ENCODE measurements at places on chromosomes 7 and 10.
A peak's percentile ranks its signal among the peaks of the same experiment; 100 is the strongest.

GRCh38 chr7:101567230-101567629 lies 61.9 kb downstream of the MYL10 start:
- DNase-seq: no peak

GRCh38 chr10:76428551-76429367 lies 997.3 kb downstream of the LRMDA start:
- DNase-seq: no peak

DNA sequence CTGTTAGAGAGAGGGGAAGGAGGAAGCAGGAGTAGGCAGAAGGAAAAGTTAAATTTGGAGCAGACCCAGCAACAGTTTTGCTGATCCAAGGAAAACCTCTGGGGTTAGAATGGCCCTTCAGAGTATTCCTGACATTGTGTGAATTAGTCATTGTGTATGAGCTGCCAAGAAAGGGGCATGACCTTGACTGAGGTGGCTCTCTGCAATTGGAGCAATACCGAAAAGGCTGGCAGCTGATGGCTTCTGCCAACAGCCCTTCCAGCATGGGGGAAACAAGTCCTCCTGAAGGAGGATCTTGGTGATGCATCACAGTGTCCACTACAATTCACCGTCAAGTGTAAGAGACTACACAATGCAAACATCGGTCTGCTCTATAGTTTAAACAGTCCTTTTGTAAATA lies 20.6 kb upstream of the WASL start:
- DNase-seq: no peak

- no peak for DNase-seq
These were observed 536.6 kb downstream of the GALNT17 start for GRCh38 chr7:71668572-71668971.

DNA sequence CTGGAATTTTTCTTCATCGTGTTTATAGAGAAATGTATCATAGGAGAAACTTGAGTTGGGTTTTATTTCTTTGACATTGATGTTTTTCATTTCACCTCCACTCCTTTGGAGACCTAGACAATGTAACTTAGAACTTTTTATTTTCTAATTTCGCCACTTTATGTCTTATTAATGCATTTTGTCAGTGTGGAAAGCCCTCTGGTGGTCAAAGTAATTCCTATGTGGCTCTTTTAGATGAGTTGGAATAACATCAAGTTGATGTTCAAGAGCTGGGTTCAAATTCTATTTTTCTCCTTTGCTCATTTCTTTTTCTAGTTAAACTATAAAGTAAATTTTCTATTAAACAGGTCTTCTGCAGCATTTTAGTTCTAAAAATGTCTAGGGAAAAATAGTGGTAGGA lies 478.6 kb downstream of the LRMDA start:
- no peak for DNase-seq

GRCh38 chr10:59880971-59881510 lies 25.3 kb downstream of the CCDC6 start:
- DNase-seq: peak; percentile 91

DNA sequence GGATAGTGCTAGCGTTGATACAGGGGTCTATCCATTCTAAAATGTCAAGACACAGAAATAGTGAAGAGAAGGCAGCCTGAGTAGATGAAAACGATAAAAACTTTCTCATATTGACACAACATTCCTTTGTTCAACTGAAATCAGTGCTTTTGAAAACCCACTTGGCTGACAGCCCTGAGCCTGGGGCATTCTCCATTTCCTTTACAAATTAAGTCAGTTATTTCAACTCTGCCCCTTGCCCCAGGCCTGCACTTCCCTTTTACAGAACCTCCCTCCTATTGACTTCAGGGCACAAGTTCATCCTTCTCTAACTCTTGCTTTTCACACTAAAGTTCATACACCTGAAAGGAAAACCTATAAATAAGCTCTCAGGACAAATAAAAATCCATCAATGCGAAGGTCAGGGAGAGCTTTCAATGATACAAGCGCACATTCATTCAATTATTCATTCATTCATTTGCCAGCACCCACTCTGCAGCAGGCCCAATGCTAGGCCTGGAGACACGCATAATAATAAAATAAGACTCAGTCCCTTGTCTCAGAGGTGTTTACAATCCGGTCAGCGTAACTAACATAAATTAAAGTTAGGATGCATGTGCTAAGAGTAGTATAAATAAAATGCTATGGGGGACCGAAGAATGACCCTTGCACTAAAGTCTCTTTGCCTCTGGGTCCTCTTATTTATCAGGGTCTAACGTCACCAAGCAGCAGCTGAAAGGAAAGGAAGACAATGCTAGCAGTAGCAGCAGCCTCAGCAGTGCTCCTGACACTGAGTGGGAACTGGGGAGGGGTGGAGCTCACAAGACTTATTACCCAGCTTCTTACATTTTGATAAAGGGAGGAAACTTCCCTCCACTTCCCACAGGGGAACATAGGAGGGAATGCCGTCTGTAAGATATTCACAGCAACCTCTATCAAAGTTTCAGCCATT lies 134.8 kb downstream of the PDE1C start:
- DNase-seq: no peak

- no peak for DNase-seq
These were observed 108.9 kb downstream of the RNLS start for GRCh38 chr10:88473989-88474883.

- DNase-seq: no peak
These were observed 14.7 kb upstream of the INA start for GRCh38 chr10:103262229-103262628.

DNA sequence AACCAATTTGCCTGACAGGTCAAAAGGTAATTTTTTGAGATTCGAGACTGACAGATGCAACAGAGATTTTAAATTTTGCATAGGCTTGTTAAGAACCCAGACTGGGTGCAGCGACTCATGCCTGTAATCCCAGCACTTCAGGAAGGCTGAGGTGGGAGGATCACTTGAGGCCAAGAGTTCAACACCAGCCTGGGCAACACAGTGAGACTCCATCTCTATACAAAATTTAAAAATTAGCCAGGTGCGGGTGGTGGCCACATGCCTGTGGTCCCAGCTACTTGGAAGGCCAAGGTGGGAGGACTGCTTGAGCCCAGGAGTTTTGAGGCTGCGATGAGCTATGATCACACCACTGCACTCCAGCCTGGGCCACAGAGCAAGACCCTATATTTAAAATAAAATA lies 34.6 kb downstream of the AMZ1 start:
- DNase-seq: no peak

DNA sequence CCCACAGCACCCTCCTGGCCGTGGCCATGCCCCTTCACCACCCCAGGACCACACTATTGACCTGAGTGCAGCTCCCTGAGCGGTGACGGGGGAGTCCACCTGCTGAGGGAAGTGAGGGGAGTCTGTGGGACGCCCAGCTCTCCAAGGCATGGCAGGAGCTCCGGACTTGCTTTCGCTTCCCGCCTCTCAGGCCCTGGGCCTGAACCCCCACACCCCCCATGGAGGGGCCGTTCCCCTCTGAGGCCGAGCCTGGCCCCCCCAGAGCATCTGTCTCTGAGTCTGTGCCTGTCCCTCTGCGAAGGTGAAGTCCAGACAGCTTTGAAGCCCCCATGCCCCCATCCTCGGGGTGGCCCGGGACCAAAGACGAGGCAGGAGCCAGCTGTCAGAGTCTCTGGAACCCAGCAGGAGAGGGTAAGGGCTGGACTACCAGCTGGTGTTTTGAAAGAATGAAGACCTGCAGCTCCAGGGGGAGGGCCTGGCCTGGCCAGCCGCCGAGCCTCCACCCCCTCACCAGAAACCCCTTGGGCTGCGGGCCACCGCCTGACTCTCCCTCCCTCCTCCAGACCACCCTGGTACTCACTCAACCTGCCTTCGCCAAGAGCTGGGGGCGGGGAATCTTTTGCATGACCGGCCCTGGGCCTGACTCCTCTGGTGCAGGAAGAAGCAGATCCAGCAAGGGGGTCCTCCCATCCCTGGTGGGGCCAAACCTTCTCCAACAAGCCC lies 114.0 kb downstream of the PDGFA start:
- DNase-seq: no peak

DNA sequence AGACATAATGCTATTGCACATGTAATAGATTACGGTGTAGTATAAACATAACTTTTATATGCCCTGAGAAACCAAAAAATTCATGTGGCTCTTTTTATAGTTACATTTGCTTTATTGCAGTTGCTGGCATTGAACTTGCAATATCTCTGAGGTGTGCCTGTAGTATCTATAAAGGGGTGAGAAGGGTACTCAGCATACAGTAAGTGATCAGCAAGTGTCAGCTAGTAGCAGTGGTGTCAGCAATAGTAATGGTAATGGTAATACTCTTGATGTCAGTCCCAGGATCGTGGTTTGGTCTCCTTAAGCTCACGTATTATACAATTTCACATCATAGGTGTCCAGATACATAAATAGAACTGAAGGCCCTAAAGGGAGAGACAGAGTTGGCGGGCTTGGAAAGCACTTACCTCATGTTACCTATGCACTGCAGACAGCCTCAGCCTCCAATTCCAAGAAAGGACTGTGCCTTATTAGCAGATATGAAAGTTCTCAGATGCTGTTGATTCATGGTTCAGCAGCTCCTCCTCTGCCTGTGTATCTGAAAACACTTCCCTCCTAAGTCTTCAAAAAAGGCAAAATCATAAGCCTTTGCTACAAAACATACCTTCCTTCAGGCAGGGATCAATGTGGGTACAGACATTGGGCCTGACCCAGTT lies 6.6 kb upstream of the GIMAP7 start:
- no peak for DNase-seq

- no peak for DNase-seq
These were observed 93.6 kb downstream of the CTNNA3 start for GRCh38 chr10:67602268-67602950.

GRCh38 chr10:26557641-26558014 lies 119.5 kb downstream of the APBB1IP start:
- no peak for DNase-seq

GRCh38 chr10:4216726-4217125 lies 431.7 kb upstream of the KLF6 start:
- DNase-seq: no peak

GRCh38 chr7:152035817-152036216 lies 10.3 kb downstream of the GALNT11 start:
- no peak for DNase-seq

DNA sequence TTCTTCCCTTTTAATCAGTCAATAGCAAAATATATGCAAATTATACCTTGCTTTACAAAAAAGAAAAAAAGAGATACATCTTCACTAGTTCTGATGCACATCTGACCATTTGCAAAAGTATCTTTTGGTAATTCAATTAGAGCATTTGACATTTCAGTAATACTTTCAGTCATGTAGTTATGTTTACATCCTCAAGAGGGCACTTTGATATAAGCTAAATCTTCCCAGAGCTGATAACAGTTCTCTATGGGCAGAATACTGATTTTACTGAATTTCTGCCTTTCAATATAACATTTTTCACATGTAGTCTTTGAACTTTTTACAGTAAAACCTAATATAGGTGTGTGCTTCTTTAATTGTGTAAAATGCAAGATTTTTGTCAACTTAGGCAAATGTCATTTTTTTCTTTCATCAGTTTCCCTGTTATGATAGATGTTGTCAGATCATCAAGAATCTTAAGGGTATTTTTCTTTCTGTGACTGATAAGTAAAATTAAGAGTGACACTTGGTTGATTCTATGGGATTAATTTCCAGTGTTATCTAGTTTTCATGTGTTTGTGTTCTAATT lies 703.5 kb upstream of the SEMA3D start:
- no peak for DNase-seq

DNA sequence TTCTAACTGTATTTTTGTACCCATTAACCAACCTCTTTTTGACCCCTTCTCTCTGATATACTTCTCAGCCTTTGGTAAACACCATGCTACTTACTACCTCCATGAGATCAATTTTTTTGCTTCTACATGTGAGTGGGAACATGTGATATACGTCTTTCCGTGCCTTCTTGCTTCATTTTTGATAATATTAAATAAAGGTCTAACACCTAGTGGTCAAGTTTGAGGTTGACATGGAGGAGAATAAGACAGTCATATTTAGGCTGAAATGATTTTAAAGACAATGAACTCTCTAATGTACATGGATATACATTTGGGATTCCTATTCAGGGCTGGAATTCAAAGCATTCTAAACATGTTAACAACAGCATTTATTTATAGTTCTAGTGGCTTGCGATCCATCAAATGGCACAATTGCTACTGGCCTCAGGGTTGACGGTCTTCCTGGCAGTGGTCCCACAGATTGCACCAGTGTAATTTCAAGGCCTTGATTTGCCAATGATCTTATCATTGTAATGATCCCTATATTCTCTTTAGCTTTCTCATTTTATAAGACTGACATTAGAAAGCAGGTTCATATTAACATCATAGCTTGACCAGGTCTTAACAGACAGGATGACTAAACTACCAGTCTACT lies 315.9 kb upstream of the ETV1 start:
- DNase-seq: no peak

GRCh38 chr7:144049491-144049890 lies 743 bp downstream of the OR2A5 start:
- DNase-seq: no peak

- DNase-seq: no peak
These were observed 25.9 kb downstream of the AGBL3 start for GRCh38 chr7:135012229-135012628.

DNA sequence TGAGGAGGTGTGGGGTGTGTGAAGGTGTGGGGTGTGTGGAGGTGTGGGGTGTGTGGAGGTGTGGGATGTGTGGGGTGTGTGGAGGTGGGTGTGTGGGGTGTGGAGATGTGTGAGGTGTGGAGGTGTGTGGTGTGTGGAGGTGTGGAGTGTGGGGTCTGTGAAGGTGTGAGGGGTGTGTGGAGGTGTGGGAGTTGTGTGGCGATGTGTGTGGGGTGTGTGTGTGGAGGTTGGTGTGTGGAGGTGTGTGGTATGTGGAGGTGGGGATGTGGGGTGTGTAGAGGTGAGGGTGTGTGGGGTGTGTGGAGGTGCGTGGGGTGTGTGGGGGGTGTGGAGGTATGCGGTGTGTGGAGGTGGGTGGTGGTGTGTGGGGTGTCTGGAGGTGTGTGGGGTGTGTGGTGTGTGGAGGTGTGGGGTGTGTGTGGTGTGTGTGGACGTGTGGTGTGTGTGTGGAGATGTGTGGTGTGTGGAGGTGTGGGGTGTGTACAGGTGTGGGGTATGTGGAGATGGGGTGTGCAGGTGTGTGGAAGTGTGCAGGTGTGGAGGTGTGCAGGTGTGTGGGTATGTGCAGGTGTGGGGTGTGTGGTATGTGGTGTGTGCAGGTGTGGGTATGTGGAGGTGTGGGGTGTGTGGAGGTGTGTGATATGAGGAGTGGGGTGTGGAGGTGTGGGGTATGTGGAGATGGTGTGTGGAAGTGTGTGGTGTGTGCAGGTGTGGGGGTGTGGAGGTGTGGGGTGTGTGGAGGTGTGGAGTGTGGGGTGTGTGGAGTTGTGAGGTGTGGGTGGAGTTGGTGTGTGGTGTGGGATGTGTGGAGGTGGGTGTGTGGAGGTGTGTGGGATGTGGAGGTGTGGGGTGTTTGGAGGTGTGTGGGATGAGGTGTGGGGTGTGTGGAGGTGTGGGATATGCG lies 34.5 kb downstream of the SPDYE17 start:
- peak; percentile 40 for DNase-seq

GRCh38 chr7:103499976-103500375 lies 54.0 kb upstream of the SLC26A5 start:
- DNase-seq: no peak

- DNase-seq: no peak
These were observed 8.8 kb downstream of the STK17A start for GRCh38 chr7:43591558-43592180.

GRCh38 chr7:106779877-106780276 lies 85.2 kb upstream of the PIK3CG start:
- no peak for DNase-seq

Measured in stimulated activated effector memory CD8-positive, alpha-beta T cell treated with anti-CD3 and anti-CD28 coated beads, Interleukin-12 subunit alpha, Interleukin-12 subunit beta, amount 100 ng/mL, for 72 hours (primary cell).